ENCODE measurements at places on chromosomes 7 and 10.

DNA sequence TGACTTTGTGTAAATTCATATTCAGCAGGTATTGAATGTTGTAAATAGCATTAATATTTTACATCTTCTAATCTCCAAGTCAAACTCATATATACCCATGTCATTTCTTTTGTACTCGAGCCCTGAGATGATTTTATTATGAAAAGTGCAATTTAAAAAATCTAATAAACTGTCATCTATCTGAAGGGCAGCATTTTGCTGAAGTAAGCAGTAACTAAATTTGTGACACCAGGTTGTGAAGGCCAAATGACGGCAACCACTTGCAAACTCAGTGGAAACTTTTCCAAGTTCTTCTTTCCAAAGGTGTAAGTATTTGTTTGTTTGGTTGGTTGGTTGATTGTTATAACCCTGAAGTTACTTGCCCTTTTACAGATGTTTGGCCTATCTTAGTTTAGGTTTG lies 188.3 kb downstream of the GPR37 start:
- no peak for DNase-seq

DNA sequence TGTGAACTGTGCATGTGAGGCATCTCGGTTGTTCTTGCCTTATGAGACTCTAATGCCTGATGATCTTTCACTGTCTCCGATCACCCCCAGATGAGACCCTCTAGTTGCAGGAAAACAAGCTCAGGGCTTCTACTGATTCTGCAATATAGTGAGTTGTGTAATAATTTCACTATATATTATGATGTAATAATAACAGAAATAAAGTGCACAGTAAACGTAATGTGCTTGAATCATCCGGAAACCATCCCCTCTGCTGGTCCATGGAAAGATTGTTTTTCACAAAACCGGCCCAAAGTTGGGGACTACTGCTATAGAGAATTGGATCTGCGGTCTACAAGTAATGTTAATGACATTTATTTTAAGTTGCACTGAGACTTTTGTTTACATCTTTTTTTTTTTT lies 126.7 kb downstream of the TPST1 start:
- no peak for DNase-seq

DNA sequence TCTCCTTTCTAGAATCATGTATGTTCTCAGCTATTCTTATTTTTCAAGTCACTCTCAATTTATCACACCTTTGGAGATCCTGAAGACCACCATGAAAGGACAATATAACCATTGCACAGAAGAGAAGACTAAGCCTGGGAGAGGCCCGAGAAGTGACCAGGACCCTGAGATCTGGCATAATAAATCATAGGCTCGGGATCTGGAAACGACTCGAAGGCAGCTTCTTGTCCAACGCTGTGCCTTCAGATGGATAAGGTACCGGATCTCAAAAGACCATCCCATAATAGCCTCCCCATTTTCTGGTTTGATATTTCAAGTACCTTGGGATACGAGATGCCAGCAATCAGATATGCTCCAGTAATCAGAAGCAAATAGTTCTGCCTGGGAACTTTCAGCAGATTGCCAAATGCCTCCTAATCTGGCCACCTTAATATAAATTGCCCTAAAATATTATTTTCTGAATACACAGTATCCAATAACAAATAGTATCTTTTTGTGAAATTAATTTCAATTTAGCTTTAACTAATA lies 179.2 kb upstream of the ZMIZ1 start:
- DNase-seq = no peak

DNA sequence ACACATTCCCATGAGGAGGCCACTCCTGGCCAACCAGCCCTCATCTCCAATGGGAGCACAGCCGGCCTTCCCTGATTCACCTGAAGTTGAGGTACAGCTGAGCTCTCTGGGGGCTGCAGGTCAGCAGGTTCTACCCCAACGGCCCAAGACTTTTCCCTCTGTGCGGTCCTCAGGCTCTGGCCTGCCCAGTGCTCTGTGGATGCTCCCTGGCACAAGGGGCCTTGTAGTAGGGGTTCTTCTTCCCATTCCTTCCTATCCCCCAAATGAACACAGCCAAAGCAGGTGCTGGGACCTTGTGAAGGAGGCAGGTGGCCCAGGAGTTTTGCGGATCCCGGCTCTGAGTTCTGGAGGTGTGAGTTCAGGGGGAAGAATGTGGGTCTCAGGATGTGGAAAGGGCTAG lies 72.2 kb downstream of the PLXNA4 start:
- no peak for DNase-seq

GRCh38 chr10:78645169-78645686 lies 423.5 kb upstream of the ZMIZ1 start:
- DNase-seq = no peak

DNA sequence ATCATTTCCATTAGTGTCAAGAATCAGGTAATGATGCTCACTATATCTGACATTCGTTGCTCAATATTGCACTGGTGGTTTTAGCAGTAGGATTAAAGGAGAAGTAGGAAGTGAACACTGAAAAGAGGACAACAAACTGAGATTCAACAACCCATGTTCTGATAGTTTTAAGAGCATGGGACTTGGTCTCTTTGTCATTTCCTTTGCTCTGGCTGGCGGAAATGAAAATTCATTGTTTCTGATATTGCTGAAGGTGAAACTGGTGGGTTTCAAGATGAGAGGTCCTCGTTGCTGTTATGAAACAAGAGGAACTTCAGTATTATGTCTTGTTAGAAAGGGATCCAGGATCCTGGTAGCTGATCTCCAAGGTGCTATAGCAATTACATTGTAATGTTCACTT lies 129.0 kb downstream of the DNAH11 start:
- DNase-seq = no peak

DNA sequence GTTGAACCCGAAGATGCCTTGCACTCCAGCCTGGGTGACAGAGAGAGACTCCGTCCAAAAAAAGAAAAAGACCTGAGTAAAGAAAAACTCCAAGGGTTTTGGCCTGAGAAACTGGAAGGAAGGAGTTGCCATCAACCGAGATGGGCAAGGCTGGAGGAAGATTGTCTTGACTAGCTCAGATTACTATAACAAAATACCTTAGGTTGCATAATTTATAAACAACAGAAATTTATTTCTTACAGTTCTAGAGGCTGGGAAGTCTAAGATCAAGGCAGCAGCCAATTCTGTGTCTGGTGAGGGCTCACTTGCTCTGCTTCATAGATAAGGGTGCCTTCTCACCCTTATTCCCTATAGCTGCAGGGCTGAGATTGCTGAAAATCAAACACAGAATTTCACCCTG lies 91.2 kb downstream of the CUL2 start:
- no peak for DNase-seq

DNA sequence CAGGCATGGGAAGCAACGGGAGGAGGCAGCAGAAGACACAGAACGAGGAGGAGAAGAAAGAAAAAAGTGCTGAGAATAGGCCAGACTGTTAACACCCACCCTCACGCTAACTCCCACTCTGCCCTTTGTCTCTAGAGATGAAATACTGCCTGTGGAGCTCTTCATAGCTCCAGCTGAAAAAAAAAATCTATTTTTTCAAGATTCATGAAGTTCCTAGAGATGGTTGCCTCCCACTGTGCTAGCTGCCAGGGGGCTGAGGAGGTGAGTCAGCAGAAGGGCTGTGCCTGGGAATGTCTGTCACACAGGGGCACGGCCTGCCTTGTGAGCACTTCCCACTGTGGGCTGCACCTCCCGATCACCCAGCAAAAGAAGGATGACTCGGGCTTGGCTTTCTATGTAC lies 144.5 kb downstream of the RNF216 start:
- DNase-seq = no peak

DNA sequence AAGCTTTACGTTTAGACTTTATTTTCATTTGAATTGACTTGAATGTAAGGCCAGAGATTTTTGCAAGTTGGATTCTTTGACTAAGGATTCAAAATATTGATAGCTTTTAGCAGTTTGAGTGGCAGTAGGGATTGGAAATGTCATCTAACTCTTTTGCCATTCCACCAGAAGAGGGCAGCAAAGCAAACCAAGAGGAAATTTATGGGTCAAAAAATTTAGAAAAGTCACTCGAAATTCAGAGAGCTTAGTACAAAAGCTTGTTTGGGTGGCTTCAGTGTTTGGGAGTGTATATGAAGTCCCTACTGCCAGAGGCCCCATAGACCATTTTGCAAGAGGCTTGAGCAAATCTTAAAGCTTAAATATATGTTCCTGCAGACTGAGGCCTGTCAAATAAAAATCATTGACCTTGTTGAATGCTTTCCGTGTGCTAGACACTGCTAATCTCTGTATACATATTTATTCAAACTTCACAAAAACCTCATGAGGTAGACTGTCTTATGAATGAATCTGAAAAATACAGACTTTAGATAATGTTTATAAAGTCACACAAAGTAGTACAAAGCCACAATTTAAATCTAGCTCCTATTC lies 44.6 kb upstream of the RSBN1L start:
- DNase-seq = peak; percentile 71

- no peak for DNase-seq
Measured at GRCh38 chr10:71554671-71555070, 158.0 kb downstream of the CDH23 start.

Measured in natural killer cell (primary cell).